ENCODE measurements at places on chromosomes 2 and 18.

- DNase-seq: no peak
Measured at GRCh38 chr2:235011929-235012631, 60.3 kb downstream of the SH3BP4 start.

- no peak for DNase-seq
Measured at GRCh38 chr2:210971431-210971830, 415.0 kb downstream of the CPS1 start.

DNA sequence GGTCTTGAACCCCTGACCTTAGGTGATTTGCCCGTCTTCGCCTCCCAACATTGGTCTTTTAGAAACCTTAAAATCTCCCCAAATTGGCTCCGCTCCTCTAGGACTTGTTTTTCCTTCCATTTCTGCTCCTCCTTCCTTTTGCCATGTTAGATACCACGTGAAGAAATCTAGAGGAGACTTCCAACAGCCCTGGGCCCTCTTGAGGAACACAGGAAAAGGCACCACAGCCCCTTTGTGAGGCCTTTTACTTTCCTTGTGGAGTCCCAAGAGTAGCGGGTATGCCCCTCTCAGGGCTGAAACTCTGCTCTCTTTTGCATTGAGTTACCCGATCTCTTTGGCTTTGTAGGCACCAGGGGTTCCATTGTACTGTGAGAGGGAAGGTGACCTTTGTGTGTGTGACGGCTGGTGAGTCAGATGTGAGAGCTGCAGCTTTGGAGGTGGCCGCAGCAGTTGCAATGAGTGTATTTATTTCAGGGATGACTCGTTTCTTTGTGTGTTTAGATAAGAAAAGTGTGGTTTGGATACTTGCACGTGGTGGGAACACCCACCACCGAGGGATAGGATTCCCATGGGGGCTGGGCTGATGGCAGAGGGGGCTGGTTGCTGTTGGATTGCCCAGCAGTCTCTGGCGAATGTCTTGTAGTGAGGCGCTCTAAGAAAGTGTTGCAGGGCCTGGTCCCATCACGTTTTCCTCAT is 218.4 kb upstream of the HS6ST1 start:
- DNase-seq: no peak

DNA sequence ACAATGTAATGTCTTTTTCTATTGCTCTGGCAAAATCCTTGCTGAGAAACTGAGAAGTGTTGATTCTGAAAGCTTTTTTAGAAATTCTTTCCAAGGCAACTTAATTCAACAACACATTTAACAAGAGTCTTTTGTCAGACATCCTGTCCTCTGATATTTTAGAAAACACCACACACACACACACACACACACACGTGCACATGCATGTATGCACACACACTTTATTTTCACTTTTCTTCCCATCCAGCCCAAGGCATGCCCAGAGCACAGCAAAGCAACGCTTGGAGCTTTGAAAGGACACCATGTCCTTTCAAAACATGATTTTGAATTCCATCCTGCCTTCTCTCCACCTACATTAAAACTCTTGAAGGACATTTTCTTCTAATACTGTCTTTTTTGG is 116.1 kb downstream of the ATL2 start:
- no peak for DNase-seq

DNA sequence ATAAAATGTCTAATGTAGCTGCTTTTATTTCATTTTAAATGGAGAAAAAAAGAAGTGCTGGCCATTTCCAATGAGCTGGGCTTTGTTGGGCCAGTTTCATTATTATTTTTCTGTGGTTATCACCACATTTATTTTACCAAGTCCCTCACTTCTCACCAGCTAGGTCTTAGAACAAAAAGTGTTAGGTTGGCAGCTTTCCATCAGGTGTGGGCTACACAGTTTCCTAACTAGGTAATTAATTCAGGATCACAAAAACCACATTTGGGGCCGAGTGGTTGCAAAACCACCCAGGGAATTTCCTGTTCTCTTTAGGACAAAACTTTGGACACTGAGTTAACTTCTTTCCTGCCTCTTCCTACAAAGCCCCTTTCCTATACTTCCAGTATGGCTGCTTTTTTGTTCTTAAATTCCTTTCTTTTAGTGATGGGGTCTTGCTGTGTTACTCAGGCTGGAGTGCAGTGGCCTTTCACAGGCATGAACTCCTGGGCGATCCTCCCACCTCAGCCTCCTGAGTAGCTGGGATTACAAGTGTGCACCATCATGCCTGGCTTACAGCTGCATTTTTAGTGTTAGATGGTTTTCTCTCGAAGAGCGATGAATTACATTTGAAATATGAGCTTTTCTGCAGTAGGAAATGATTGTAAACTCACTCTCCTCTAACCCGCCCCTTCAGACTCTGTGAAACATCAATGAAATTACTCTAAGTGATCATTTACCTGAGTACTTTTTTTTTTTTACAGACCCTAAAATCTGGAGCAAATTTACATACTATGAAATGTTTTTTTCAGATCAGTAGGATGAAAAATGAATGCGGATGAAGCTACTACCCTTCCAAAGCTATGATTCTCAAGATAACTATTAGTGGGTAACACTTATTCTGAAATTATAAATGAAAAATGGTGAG is 2.6 kb upstream of the ZFP36L2 start:
- no peak for DNase-seq

DNA sequence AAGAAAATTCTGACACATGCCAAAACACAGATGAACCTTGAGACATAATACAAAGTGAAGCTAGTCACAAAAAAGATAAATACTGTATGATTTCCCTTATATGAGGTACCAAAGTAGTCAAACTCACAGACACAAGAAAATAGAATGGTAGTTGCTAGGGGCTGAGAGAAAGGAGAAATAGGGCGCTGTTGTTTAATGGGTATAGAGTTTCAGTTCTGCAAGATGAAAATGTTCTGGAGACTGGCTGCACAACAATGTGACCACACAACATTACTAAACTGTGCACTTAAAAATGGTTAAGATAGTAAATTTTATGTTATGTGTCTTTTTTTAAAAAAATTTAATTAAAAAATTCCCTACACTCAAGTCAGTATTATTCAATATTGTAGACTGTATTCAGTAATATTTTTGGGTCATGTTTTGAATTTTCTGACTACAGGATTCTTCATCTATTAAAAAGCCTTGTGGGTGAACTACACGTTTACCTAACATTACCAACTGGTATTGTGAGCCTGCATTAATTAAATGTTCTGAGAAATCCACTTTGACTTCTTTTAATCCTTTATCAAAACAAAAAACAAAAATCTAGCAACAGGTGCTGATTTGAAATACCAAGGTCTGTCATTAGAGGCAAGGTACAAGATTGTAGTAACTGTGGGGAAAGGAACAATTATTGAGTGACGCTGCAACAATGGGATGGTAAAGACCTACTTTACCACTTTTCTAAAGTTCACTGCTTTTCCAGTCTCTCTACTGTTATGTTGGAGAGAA is 140.8 kb upstream of the ZFP36L2 start:
- no peak for DNase-seq

DNA sequence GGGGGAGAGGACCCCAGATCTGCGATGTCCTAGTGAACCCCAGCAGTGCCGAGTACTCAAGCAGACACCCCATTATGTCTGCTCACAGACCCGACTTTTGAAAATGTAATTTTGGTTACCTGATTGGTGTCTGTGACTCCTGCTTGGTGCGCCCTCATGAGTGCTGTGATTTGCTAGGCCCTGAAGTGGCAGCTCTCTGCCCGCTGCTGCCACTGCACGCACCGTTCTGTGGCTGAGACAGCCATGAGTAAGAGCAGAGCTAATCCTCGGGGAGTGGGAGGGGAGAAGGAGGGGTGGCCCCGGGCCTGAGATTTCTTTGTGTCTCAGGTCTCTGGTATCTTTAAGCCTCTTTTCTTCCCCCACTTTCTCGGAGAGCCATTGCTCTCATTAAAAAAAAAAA is 18.2 kb downstream of the FHOD3 start:
- DNase-seq: no peak

DNA sequence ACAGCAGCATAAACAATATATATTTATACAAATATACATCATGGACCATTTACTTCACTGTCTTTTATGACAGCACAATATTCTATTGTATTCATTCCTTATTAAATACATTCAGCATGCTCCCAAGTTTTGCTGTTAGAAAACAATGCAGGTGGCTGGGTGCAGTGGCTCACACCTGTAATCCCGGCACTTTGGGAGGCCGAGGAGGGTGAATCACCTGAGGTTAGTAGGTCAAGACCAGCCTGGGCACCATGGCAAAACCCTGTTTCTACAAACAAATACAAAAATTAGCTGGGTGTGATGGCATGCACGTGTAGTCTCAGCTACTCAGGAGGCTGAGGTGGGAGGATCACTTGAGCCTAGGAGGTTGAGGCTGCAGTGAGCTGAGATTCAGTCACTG is 39.0 kb downstream of the NPC1 start:
- DNase-seq: no peak

Data from NCI-H1417 treated with DMSO at 0.1 percent for 48 hours (cell line).